Activated T-cell treated with anti-CD3 and anti-CD28 coated beads for 48 hours (primary cell): ENCODE measurements at places on chromosomes 3 and 15.

GRCh38 chr3:160278210-160278609, 53.0 kb downstream of the C3orf80 start:
- DNase-seq = no peak

DNA sequence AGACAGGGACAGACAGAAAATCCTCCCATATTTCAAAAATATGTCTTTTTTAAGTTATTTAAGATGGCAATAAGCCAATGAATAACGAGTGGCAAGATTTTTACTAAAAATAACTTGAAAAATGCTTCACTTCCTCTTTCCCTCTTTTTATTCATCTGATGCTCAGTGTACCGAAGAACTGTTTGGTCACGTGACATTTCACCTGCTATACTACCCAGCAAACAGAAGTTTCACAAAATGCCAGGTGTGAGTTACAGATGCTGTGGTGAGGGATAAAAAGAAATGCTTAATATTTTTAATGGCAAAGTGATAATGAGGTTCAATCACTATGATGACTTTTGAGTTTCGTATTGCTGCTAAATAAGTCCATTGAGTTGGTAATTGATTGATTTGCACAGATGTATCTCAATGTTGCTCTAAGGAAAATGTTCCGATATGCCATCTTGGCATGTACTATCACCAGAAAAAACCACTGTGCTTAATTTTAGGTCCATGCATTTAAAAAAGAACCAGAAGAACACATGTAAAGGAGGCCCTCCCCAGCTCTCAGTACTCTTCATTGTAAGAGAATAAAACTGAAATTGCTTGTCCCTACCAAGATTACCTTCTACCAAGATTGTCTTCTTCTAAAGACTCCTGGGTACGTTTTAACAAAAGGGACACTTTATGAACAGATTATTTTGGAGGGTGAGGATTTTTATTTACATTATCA, 26.0 kb upstream of the SEC62 start:
- DNase-seq = no peak

DNA sequence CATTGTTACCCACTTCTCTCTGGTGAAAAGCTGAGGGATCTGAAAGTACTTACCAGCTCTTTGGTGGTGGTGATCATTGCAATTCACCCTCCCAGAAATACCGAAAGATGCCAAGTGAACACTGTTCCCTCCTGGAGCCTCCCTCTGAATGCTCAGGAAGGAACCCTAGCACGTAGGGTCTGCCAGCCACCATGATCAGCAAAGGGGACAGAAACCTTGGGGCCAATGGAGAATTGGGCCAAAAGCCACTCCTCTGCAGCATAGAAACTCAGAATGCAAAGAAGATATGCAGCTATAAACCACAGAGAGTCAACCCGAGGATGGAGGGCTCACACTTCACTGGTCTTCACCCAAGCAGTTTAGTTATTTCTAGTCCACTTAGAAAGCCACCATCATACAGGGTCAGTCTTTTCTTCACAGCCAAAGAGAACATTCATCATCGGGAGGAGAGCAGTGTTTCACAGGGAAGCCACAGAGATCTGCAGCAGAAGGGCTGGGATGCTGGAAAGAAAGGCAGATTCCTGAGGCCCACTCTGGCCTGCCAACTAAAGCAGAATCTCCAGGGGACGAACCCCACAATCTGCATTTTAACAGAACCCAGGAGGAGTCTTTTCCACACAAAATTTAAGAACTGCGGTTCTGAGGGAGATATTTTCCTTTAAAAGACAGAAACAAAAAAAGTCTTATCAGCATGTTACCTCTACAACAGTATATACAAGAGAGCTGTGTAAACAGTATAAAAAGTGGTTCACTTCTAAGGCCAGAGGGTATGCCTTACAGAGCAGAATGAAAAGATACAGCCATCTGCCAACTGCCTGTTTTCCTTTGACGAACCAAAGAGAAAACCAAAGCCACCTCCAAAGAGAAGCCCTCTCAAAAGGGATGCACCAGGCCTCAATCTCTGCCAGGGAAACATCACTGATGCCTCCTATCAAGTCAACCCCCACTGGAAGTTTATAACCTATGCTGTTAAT, 11.3 kb downstream of the TBC1D2B start:
- no peak for DNase-seq

- DNase-seq = no peak
Observed at GRCh38 chr3:14403619-14404155, 1.3 kb downstream of the SLC6A6 start.

DNA sequence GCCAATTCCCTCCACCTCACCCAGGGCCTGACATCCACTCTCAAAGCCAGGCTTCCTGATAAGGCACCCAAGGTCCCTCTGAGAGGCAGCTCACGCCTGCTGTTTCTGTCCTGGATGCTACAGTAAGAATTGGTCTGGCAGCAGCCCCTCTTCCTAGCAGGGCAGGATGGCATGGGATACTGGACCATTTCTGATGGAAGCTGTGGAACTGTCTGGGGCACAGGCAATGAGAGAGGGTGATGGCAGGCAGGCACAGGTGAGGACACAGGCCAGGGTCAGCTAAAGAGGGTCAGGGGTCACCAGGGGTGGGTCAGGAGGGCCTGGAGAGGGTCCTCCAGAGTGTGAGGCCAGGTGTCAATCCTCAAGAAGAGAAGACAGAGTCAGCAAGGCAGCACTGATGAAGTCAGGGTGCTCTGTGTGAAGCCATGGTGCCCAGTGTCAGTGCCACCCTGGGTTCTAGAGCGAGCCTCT, 41.9 kb upstream of the SLC41A3 start:
- no peak for DNase-seq

DNA sequence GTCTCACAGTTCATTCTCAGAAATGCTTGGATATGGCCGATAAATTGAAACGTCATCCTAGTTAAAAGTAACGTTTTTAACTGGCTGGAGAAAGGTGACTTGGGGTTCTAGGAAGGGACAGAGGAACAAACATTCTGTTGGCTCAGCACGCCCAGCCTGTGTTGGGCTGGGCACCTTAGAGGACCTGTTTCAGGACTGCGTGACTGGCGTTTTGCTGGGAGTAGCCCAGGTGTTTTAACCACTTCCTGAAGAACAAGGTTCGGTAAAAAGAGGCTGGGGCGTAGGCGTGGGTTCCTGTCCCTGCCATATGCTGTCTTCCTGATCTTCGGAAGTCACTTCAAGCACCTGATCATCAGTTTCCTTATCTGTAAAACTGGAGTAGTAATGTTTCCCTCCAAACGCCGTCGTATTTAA, 1.1 kb upstream of the TLNRD1 start:
- DNase-seq = no peak
